Cerebellar nuclear complex (tissue), 1 donor: ENCODE measurements at places on chromosomes 5 and 9.

DNA sequence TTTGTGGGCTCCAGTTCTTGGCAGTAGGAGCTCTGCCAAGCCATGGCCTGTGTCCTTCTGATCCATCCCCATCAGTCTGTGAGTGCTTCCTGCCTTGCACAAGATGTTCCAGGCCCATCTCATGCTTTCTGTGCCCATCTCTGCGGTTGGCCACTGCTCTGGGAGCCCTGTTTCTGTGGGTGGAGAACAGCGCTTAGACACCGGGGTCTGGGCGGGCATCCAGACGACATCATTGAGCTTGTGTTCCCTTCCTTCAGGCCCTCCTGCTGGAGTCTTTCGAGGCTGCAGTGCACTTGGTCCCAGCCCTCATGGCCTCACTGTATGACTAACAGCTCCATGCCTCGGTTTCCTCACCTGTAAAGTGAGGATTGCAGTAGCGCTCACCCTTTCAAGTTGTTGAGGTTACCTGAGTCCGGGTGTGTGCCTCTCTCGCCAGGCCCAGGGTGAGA is 14.9 kb upstream of the CARD19 start:
- no peak for DNase-seq

DNA sequence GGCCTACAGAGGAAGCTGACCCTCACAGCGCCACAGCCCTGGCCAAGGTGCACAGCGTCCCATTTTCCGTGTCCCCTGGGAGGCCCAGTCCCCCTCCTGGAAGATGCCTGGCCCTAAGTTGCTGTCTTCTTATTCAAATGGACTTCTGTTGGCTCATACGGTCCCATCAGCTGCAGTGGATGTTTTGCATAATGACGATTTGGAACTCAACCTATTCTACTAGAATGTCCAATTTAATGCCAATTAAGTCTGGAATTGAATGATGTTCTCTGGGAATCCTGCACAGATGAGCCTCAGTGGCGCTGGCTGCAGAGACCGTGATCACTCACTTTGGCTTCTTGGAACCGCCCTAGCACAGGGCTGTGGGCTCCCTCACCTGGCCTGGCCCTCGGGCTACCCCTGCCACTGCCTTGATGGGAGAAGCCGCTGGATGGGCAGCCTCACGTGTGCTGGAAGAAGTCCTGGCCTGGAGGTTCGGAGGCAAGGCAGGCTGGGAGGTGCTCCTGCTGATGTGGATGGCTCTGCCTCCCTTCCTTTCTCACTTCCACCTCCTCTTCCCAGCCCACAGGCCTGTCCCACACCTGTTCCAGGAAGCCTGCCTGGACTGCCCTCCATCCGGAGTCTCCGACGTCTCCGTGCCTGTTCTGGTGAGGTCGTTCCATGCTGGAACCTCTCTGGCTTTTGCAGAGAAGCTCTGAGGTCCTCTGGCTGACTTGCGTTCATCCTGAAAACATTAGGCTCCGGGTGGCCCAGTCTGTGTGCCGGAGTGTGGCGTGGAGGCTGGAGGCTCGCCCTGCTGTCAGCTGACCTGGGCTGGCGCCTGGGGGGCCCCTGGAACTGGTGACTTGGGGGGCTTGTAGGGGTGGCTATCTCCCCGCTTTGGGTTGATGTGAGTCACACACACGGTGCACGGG is 147.1 kb downstream of the RXRA start:
- no peak for DNase-seq

- DNase-seq = no peak
These were observed 22.7 kb upstream of the CATSPER3 start for GRCh38 chr5:134945041-134945440.

- DNase-seq = no peak
These were observed 5.3 kb downstream of the ERAP2 start for GRCh38 chr5:96881511-96882115.

DNA sequence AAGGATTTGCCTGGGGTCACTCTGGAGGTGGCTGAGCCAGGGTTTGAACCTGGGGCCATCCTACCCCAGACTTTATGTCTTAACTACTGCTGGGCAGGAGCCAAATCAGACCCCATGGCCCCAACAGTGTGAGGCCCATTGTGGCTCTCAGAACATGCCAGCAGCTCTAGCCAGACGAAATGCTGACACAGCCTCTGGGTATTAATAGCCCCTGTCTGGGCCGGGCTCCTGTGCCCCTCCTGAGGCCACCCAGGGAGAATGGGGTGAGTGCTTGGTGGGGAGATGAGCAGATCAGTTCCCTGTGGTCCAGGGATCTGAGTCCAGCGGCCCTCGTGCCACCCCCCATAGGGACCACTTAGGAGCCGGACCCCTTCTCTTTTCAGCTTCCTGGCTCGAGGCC is 2.2 kb upstream of the PLPP7 start:
- DNase-seq = no peak

GRCh38 chr9:113398796-113399195 is 2.3 kb downstream of the ALAD start:
- DNase-seq = no peak

- DNase-seq = no peak
These were observed 259.1 kb downstream of the SYK start for GRCh38 chr9:91060520-91061343.

DNA sequence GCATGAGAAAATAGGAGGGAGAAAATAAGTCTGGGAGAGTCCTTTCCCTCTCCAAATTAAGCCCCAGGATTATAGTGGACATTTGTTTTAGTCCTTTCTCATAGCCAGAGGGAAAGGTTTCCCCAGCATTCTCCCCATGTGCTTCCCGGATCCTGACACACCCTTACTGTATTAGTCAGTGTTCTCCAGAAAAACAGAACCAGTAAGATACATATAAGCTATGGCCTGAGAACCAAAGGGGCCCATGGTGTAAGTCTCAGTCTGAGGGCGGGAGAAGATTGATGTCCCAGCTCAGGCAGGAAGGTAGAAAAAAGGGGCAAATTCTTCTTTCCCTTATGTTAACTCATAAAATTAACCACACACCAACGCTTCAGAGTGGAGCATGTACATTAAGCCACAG is 25.6 kb upstream of the SPATA31D4 start:
- no peak for DNase-seq

- no peak for DNase-seq
These were observed 65.6 kb downstream of the HOMER1 start for GRCh38 chr5:79448336-79448735.

- no peak for DNase-seq
These were observed 188.2 kb upstream of the TAS2R1 start for GRCh38 chr5:9818340-9818845.

GRCh38 chr9:32171339-32171738 is 213.1 kb upstream of the ACO1 start:
- DNase-seq = no peak

DNA sequence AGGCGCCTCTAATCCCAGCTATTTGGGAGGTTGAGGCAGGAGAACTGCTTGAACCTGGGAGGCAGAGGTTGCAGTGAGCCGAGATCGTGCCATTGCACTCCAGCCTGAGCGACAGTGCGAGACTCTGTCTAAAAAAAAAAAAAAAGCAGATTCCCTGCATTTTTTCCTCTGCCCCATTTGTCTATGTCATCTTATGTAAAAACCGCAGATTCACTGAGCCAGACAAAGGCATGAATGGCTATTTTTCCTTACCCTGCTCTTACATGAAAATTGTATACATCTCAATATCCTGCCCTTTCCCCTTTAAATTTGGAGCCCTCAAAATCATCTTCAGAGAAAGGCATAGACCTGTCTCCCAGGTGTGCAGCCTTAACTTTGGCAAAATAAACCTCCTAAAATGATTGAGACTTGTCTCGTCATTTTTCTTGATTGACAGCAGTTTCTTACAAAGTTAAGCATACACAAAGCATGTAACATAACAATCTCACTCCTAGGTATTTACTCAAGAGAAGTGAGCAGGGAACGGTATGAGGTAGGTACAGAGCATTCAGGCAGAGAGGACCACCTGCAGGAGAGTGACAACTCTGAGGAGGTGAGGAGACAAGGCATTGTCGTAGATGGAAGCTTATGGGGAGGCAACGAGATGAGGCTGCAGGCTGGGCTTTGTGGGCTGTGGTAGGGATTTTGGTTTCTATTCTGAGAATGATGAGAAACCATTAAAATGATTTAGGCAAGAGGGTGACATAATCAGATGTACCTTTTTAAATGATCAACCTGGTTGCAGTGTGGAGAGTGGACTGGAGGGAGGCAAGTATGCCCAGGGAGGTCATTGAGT is 65.7 kb upstream of the IL6ST start:
- DNase-seq = no peak

- no peak for DNase-seq
These were observed 347.3 kb downstream of the KDM4C start for GRCh38 chr9:7105095-7105494.

- DNase-seq = no peak
These were observed 4.6 kb downstream of the C1QTNF3 start for GRCh38 chr5:34038390-34038789.
